Stimulated activated CD8-positive, alpha-beta memory T cell treated with anti-CD3 and anti-CD28 coated beads, Interleukin-12 subunit alpha, Interleukin-12 subunit beta, amount 100 ng/mL, for 1 hour (primary cell): ENCODE measurements at places on chromosomes 4 and X.

- DNase-seq: no peak
Measured at GRCh38 chr4:150518559-150518958, 63.4 kb upstream of the MAB21L2 start.

GRCh38 chr4:40576651-40577480 lies 52.8 kb downstream of the RBM47 start:
- DNase-seq: no peak

GRCh38 chrX:10173331-10173900 lies 16.6 kb downstream of the CLCN4 start:
- DNase-seq: no peak

- no peak for DNase-seq
Measured at GRCh38 chr4:41939016-41939626, 3.9 kb downstream of the TMEM33 start.

GRCh38 chr4:2332201-2332975 lies 70.5 kb upstream of the MXD4 start:
- DNase-seq: no peak

- DNase-seq: no peak
Measured at GRCh38 chr4:40202474-40202873, 5.6 kb downstream of the RHOH start.

DNA sequence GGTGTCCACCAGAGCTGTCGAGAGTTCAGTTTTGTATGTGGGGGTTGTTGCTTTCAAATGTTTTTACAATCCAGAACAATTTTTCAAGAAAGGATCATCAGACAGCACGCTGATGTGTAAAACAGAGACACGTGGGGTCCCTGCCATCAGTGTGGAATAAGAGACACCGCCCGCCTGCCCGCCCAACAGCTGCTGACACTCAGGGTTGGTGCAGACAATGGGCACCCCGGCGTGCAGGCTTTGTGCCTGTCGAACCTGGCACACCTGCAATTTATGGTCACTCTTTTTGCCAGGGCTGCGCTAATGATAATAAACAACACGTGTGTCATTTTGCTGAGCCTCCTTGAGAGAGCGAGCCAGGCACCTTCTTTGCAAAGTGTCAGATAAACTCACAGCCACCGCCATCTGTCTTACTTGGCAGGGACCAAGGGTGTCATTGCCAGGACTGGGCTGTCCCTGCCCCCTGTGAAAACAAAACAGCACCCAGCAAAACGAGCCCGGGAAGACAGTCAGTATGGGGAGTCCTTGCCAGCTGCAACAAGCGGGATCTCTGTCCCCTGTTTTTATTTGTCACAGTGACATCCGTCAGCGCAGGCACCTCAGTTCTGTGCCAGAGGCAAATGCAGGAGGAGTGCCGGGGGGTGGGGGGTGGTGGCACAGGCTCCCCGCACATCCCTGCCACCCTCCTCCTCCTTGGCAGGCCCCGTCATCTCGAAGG lies 69.1 kb downstream of the PSAPL1 start:
- no peak for DNase-seq

- DNase-seq: no peak
Measured at GRCh38 chr4:182880387-182881356, 36.5 kb downstream of the DCTD start.

- no peak for DNase-seq
Measured at GRCh38 chrX:14832151-14832550, 40.7 kb downstream of the FANCB start.

- no peak for DNase-seq
Measured at GRCh38 chr4:121784975-121785374, 16.1 kb upstream of the EXOSC9 start.

DNA sequence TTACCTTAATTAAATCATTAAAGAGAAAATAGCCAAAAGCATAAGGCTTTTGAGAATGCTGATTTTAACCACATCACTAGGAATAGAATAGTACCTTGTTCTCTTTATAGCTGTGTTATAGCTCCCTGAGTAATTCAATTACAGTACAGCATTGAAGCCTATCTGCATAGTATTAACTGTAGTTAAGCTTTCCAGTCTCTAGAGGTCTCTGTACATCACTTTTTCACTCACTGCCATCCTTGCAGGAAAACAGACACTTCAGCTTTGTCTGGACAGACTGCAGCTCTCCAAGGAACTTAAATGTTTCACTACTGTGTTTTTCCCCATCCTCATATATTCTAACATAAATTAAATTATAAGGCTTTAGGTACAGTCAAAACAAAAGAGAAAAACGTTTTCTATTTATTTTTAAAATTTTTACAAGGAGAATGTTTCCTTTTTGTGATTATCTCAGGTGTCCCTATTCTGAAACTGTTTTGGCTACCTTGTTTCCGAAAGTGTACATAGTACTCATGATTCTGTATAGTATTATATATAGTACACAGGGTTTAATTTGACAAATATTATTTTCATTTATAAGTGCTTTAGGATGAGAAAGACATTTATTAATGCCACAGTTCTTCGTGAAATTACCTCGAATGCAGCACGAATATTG lies 407.9 kb downstream of the PCDH18 start:
- DNase-seq: no peak

DNA sequence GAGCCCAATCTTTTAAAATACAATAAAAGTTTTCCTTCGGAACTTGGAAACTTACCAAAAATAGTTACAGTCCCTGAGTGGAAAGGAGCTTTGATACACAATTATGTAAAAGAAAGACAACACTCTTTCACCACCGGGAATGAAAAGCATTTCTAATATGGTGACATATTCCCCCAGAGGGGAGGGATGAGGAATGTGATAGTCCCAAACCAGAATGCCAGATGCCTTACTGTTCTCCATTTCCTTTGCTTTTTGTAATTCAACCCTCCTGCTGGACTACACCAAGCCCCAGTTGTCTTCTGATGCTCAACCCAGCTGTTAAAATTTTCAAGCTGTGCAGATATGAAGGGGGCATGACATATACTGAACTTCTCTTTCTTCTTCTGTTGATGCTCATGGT lies 4.1 kb downstream of the PRIMPOL start:
- DNase-seq: no peak

DNA sequence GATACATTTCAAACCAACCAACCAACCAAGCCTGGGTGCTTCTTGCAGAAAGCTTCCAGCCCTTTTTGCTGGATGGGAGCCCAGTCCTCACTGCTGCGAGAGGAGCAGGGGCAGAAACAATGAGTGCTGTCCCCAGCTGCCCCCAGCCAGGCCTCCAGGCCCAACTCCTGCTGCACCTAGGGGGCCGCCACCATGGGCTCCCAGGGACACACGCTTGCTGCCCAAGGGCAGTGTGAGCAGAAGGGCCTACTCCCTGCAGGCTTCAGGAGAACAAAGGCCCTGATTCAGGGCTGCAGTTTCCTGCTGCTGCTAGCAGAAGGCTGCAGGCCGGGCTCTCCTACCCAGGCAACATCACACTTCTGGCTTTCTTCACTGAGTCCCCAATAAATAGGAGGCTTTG lies 37.7 kb upstream of the ENPP6 start:
- DNase-seq: no peak

GRCh38 chrX:44085209-44085608 lies 112.0 kb upstream of the NDP start:
- DNase-seq: no peak

GRCh38 chr4:3402491-3403347 lies 39.0 kb upstream of the HGFAC start:
- DNase-seq: no peak

DNA sequence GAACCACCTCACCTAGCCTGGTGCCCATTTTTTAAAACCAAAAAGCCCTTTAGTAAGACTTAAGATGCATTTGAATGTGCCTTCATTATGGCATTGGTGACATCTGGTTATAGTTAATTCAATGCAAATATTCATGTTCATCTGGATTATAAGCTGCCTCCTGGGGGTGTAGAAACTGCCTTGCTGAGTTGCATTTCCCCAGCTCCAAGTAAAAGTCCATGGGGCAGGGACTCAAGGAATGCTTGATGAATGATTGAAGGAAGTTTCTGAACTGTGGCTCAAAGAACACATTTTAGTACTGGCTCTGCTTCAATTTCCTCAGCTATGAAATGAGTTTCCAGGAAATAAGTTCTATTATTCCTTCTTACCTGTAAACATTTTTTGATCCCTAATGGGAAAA lies 18.5 kb upstream of the RBM47 start:
- no peak for DNase-seq

GRCh38 chr4:118014831-118015230 lies 19.5 kb upstream of the NDST3 start:
- no peak for DNase-seq

GRCh38 chr4:73213916-73214653 lies 44.5 kb downstream of the ANKRD17 start:
- DNase-seq: no peak

- DNase-seq: no peak
Measured at GRCh38 chrX:78643096-78643495, 16.0 kb downstream of the RTL3 start.

DNA sequence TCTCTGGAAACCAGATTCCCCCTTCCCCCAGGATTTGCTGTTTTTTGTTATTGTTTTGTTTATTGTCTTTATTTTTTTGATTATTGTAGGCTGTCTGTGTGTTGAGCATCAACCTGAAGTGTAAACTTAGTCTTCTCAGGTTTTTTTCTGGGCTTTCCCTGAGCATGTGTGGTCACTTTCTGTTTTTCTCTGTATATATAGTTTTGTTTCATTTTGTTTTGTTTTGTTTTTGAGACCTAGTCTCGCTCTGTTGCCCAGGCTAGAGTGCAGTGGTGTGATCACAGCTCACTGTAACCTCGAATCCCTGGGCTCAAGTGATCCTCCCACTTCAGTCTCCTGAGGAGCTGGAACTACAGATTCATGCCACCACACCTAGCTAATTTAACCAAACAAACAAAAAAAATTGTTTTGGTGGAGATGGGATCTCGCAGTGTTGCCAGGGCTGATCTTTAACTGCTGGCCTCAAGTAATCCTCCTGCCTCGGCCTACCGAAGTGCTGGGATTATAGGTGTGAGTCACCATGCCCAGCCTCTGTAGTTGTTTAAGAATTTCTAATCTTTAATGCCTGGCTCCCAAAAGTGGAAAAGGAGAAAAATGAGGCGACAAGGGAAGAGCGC lies 9.1 kb downstream of the IL13RA1 start:
- DNase-seq: no peak

GRCh38 chr4:140641789-140642439 lies 73.2 kb upstream of the UCP1 start:
- DNase-seq: no peak

GRCh38 chr4:113052379-113052951 lies 3.0 kb downstream of the ANK2 start:
- DNase-seq: no peak

- no peak for DNase-seq
Measured at GRCh38 chr4:101701551-101701950, 89.0 kb upstream of the BANK1 start.

GRCh38 chr4:63492515-63492914 lies 916.7 kb downstream of the TECRL start:
- DNase-seq: no peak

- DNase-seq: no peak
Measured at GRCh38 chr4:102466298-102466697, 34.9 kb upstream of the NFKB1 start.

DNA sequence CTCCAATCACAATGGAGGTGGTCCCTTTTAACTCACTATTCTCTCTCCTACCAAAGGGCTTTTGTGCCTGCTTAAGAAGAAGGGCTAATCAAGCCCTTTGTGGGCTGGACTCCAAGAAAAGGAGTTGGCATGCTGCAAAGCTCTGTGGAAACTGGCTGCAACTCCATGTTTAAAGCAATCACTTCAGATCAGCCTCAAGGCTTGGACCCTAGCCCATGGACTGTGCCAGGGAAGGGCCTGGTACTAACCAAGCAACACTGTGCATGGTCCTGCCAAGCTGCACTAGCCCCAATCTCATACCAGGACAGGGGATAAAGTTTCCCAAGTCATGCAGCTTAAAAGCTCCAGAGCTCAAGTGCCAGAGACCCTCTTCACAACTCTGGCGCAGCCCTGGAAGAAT lies 86.7 kb downstream of the ATP8A1 start:
- no peak for DNase-seq

GRCh38 chrX:70324326-70324725 lies 34.4 kb downstream of the KIF4A start:
- no peak for DNase-seq

- DNase-seq: no peak
Measured at GRCh38 chrX:152942077-152942442, 44.2 kb downstream of the ZNF185 start.

DNA sequence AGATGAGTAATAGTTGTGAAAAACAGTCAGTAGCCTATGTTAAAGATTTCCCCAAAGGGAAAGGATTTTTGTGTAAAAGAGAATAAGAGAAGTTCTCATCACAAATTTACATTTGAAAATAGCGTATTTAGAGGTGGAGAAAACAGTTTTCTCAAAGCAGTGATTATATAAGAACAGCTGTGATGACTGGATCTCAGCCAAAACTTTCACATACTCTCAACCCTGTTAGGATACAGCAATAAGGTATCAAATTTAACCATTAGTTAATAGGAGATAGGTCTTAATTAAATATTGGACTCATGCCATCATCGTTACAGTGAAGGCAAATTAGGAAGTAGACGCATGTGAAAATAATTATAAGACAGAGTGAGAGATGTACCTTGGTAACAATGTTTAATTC lies 622.7 kb downstream of the PCDH18 start:
- DNase-seq: no peak

- DNase-seq: no peak
Measured at GRCh38 chr4:115279330-115279729, 165.9 kb upstream of the NDST4 start.

- DNase-seq: no peak
Measured at GRCh38 chr4:72496119-72496518, 72.9 kb downstream of the ADAMTS3 start.

DNA sequence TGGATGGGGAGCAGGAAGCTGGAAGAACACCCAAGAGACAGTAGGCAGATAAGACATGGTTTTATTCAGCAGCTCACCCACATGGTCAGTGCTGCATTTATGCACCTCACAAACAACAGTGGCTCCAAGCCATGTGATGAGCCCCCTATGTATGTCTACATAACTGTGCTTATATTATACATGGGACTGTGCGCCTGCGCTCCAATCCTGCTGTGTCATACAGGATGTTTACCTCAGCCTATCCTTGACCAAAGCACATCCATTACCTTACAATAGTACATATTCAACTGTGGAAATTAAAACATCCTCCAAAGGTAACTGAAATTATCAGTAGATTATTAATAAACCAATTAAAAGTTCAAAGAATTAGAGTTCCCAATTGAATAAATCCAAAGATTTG lies 44.1 kb upstream of the SGMS2 start:
- no peak for DNase-seq

DNA sequence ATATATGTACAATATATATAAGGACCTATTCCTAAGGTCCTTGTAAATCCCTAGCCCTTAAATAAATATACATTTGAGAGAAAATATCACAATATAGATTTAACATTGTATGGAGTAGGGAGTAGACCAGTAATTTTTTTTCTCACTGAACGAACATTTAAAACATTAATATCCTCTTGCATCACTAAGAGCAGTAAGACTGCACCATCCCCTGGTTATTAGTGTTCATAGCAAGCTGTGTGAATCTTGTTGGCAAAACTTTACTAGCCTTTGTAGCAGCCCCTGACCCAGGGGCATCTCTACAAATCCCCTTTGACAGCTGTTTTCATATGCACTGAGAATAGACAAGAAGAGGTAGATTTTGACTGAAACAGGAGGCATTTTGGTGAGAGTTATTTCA lies 146.5 kb downstream of the IL1RAPL2 start:
- no peak for DNase-seq

GRCh38 chrX:148649145-148649795 lies 148.9 kb downstream of the AFF2 start:
- no peak for DNase-seq
